ENCODE measurements at places on chromosomes 7 and 10.

GRCh38 chr7:5779141-5779540 lies 2.3 kb downstream of the RNF216 start:
- no peak for DNase-seq

- no peak for DNase-seq
Observed at GRCh38 chr10:106626371-106626770, 538.1 kb downstream of the SORCS1 start.

GRCh38 chr10:83990126-83990525 lies 149.2 kb upstream of the GHITM start:
- DNase-seq: no peak

GRCh38 chr10:50464004-50464409 lies 159.7 kb downstream of the SGMS1 start:
- DNase-seq: no peak

- no peak for DNase-seq
Observed at GRCh38 chr7:139720186-139720585, 57.6 kb downstream of the HIPK2 start.

DNA sequence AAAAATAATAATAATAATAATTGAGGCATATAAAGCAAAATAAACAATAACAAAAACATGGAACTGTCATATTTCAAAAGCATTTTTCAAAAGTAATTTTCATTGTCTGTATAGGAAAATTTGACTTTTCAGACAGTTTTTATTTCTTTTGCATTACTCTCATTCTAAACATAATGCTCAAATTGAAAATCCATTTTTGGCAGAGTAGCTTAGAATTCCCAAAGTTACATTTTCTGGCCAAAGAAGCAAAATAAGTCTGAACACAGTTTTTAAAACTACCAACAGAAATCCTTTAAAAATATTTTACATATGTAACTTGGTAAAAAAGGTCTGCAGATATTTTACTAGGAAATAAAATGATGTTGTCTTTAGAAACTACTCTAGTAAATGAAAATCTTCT lies 535.4 kb downstream of the ANKRD7 start:
- DNase-seq: no peak

DNA sequence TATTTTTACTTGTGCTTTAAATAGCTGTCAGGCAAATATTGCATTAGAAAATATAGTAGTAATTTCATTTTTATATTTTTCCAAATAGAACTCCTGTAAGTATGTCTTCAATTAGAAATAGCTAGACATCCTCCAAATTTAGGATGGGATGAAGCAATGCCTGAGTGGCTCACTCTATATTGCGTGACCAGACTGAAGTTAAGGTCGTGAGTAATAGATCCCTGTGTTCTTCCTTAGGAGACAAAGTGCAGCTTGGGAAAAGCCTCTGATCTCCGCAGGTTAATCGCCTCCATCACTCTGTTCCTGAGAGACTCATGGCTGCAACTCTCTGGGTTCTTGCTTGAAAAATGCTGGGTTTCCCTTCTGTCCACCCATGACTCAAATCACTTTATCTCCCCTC lies 484.8 kb upstream of the ANKRD30A start:
- no peak for DNase-seq

DNA sequence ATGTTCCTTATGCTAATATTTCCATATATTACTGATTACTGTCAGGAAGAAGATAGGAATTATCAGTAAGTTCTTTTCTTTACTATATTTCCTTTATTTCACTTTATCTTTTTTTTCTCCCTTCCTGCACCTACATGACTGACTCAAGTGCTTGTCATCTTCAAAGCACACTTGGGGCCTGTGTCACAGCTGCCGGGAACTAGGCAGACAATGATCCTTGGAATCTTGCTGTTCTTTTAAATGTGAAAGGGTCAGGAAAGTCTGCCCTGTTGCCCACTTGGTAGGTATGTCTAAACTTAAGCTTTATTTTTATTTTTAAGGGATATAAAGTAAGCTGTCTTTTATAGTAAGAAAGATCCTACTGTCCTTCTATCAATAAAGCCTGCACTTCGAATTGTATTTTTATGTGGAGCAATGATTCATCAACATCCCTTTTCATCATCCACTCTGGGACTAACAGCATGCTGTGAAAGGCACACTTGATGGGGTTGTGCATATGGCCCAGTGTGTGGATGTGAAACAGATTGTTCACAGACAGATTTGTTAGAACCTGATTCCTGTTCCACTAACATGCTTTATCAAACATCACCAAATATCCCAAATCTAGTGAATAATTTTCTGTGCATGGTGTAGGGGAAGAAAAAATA lies 556.9 kb downstream of the DNAJB9 start:
- DNase-seq: no peak

- DNase-seq: no peak
Observed at GRCh38 chr7:22372863-22373262, 15.9 kb upstream of the RAPGEF5 start.

GRCh38 chr10:110859973-110860376 lies 11.8 kb upstream of the PDCD4 start:
- DNase-seq: no peak

GRCh38 chr10:113665352-113665751 lies 1.5 kb upstream of the NRAP start:
- DNase-seq: no peak

GRCh38 chr7:38632411-38632810 lies 1.2 kb upstream of the AMPH start:
- DNase-seq: peak; percentile 17

DNA sequence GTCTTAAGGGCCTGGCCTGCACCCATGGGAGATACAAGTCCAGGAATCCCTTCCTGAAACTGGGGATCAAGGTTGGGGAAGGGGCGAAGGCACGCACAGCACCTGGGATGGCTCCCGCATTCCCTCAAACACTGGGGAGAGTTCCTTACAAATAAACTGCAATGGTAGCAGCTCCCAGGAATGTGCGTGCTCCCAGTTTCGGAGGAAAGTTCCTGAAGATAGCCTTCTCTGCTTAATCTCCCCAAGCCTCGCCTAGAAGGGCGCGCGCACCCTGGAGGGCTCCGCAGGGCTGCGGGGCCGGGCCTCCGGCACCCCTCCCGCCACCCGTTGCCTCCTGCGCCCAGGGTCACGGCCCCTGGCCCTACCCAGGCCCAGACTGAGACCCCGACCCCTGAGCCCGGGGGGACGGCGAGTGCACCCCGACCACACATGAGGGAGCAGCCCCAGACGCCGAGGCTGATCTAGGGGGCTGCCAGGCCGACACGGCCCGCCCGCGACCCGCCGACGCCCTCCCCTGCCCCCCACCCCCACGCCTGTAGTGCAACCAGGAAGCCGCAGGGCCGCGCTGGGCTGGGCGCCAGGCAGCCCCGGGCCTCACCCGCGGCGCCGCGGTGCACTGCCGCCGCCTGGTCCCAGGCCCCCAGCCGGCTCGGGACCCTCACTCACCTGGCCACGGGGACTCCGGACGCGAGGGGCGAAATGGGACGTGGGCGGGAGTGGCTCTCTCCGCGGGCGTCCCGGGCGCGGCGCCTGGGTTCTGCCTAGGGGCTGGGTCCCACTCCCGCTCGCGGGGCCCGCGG lies 460 bp downstream of the ANXA11 start:
- peak; percentile 55 for DNase-seq

- DNase-seq: no peak
Observed at GRCh38 chr10:50607356-50607925, 16.3 kb downstream of the SGMS1 start.

DNA sequence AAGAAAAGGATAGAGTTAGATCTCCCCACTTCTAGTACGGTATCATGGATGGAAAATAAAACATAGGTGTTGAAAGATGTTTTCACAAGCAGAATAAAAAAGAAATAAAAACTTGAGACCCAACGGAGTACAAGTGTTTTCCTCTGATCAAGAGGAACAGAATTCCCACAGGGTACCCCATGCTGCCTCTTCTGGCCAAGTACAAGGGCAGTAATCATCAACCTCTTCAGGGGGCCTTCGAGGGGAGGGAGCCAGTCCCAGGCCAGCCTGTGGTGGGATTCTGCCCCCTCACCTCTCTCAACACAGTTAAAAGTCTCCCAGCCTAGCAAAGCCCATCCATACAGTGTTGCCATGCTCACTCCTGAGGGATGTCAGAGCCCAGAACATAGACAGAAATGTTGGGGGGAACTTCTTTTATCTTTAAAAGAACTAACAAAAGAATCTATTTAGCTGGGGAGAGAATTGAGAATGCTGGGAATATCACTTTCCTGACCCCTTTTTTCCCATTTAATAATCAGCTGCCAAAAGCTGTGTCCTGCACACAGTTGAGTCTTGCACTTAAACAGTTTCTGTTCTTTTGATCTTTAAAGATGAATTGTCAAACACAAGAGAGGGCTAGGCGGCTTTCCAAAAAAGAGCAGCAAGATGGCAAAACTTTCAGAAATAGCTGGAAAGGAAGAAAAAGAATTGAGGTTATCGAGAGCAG lies 101.7 kb downstream of the PTN start:
- no peak for DNase-seq

- no peak for DNase-seq
Observed at GRCh38 chr10:23437963-23438546, 820 bp upstream of the OTUD1 start.

DNA sequence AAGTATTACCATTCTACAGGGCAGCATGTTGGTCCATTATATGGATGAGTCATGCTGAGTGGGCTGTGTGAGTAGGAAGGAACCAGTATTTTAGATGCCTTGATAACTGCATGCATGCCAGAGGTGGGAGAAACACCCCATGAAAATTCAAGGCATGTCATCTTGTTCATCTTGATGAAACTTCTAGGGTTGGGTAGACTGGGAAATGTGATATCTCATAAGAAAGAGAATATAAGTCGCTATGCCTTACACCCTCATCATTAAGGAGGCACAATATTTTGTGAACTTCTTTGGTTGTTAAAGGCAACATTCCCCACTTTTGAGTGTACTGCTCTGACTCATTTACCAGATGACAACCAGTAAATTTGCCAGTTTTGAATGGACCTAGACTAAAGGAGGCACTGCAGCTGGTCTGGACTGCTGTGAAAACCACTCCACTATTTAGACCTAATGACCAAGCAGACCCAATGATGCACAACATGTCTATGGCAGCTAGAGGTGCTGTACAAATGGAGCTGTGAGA lies 48.0 kb downstream of the ZNF365 start:
- no peak for DNase-seq

- DNase-seq: no peak
Observed at GRCh38 chr10:52752801-52753445, 19.7 kb downstream of the MBL2 start.

GRCh38 chr7:145644426-145645134 lies 472.0 kb upstream of the CNTNAP2 start:
- no peak for DNase-seq

GRCh38 chr7:48628793-48629349 lies 295.5 kb upstream of the CDC14C start:
- no peak for DNase-seq

- DNase-seq: no peak
Observed at GRCh38 chr7:50542132-50542531, 23.1 kb downstream of the DDC start.

GRCh38 chr10:122503886-122504609 lies 42.7 kb downstream of the HTRA1 start:
- DNase-seq: no peak

GRCh38 chr10:124602121-124602561 lies 140.5 kb downstream of the LHPP start:
- DNase-seq: no peak

GRCh38 chr7:120873401-120873800 lies 15.5 kb upstream of the TSPAN12 start:
- no peak for DNase-seq

DNA sequence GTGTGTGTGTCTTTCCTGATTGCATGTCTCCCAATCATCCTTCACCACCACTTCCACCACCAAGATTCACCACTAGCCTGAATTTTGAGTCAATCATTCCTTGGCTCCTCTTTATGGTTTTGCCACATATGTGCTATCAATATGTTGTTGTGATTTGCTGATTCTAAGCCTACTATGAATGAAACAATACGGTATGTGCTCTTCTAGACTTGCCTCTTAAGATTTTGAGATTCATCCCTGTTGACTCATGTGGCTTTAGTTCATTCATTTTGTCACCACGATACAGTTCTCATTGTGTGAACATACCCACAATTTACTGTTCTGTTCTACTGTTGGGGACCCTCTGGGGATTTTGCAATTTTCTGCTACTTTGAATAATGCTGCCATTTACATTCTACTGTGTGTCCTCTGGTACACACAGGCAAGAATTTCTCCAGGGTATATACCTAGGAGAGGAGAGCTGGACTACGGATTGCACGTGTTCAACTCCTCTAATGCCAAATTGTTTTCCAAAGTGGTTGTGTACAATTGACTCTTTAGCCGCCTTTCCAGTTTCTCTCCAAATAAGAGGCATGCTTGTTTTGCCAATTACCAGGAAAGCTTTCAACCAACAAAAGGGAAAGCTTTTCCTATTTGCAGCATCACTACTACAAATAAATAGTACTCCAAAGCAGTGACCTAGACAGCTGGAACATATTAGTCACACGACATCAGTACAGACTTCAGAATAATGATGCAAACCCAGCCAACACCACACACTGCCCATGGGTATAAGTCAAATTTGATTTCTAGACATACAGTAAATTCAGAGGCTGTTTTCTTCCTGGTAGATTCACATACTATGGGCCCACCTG lies 30.0 kb downstream of the SGMS1 start:
- no peak for DNase-seq

- no peak for DNase-seq
Observed at GRCh38 chr7:88789480-88790064, 6.0 kb downstream of the TEX47 start.

DNA sequence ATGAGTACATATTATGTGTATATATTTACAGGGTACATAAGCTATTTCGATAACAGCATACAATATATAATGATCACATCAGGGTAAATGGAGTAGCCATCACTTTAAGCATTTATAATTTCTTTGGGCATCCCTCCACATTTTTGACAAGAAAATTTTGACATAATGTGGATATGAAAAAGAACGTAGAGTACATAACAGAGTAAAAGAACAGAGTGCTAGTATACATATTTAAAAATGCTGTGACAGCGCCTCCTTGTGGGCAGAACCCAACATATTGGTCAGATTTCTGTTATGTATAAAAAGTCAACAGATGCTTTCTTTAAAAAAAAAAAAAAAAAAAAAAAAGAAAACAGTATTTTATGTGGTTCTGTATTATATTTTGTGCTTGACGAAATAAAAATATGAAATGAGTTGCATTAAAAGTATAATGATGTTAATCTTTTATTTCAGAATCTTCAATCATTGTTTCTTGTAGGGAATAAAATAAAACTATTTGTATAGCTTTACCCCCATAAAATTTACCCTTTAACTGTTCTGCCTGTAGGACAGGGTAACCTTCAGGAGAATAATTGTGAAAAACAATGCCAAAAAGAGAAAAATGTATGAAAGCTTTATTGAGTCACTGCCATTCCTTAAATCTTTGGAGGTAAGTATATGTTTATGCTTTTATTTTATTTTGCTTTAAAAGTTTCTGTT lies 18.3 kb upstream of the HBP1 start:
- peak; percentile 67 for DNase-seq

- DNase-seq: no peak
Observed at GRCh38 chr10:124894569-124895215, 47.2 kb upstream of the ZRANB1 start.

DNA sequence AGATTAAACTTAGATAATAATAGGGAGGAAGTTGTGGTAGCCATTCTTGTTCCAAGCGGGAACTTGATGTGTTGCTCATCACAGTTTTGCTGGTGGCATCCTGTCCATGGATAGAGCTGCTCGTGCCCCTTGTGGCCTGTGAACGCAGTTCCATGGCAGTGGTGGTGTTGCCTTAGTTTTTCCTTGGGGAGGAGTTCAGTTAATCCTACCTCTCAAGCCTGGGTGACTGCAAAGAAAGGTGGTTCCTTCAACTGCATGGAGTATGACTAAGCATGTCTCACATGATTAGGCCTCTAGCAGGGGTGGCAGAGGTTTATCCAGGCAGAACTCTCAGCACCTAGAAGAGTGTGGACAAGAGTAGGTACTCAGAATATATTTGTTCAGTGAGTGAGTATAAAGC lies 99.7 kb downstream of the MAPK8 start:
- DNase-seq: no peak

All from natural killer cell (primary cell).